ENCODE measurements at places on chromosomes 1 and 21.

DNA sequence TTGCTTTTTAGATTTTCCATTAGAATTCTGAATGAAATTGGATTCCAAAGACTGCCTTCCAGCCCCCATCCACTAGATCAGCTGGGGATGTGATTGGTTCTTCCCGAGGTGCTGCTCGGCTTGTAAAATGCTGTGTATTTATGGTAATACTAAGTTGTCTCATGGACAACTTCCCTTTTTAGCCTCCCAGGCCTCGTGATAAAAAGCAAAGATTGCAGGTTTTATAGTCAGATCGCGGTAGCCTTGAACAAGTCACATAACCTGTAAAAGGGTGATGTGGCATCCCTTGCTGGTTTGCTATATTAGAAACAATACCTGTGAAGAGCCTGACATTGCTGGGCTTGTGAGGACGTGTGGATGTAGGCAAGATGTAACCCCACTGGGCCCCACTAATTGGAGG is 10.4 kb downstream of the MUL1 start:
- no peak for DNase-seq

DNA sequence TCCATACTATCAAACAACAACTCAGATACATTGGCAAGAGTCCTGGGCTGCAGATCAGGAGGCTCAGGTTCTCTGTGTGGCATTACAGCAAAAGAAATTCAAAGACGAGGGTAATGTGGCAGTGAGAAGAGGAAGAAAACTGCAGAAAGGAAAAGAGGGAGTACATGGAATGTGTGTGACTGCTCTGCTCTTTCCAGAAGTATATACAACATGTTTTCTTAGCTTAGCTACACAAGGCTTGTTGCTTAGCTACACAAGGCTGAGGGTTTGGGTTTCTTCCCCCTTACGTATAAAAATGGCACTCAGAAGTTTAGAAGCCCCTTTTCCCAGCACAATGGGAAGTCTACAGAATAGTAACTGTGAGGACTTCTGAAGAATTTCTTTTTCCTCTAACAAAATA is 86.0 kb downstream of the PRRX1 start:
- no peak for DNase-seq

GRCh38 chr1:42966688-42967612 is 8.3 kb upstream of the SLC2A1 start:
- no peak for DNase-seq

DNA sequence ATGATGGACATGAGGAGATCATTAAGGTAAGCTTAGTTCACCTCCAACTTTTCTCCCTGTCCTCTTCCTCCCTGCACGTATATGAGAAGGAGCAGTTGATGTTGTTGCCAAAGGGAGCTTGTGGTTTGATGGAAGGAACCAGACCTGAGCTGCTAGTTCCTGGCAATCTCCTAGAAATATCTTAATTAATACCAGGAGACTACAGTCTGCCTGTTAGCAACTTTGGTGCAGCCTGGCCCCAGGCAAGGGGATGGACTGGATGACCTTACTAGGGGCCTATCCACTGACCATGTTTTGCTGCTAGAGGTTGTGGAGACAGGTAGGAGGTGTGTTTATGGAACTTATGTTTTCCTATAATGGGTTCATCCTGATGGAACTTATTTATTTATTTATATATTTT is 22.6 kb downstream of the TUFT1 start:
- no peak for DNase-seq

GRCh38 chr1:53172426-53173128 is 24.0 kb upstream of the CPT2 start:
- DNase-seq = no peak

- peak; percentile 60 for DNase-seq
Observed at GRCh38 chr1:230878591-230878990, 10.3 kb upstream of the C1orf198 start.

All from right hindlimb (tissue), 1 donor.